ENCODE measurements at places on chromosomes 12 and 14.

DNA sequence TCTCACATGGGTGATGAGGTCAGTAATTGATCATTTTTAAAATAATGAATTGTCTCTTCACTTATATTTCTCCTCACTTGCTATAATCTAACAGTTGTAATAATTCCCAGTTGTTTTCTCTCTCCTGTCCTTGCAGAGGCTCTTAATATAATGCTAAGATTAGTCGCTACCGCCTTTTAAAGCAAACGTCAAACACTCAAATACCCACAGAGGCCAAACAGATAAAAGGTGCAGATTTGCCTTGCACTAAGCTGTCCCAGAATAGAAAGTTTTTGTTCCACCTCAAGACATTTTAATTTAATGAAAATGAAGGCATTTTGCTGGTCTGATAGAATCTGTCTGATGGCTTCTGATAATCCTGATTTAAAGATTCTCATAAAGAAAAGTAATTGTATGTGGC lies 159.0 kb downstream of the KICS2 start:
- no peaks in the 10 kb centered on the region for H3K4me1 ChIP-seq
- H3K4me3 ChIP-seq = no peak overlapping the region
- no peak for ATAC-seq
- peaks cover 8% of the 10 kb centered on the region for H3K27me3 ChIP-seq
- no peak overlapping the region for H3K27ac ChIP-seq

GRCh38 chr12:75603475-75603874 lies 92.1 kb upstream of the KRR1 start:
- no peak overlapping the region for H3K27ac ChIP-seq
- H3K4me1 ChIP-seq = no peaks in the 10 kb centered on the region
- H3K27me3 ChIP-seq = no peaks in the 10 kb centered on the region
- no peaks in the 10 kb centered on the region for H3K36me3 ChIP-seq

GRCh38 chr12:40616383-40616915 lies 75.8 kb upstream of the CNTN1 start:
- H3K4me3 ChIP-seq = no peak overlapping the region
- H3K27ac ChIP-seq = no peak overlapping the region
- no peaks in the 10 kb centered on the region for H3K4me1 ChIP-seq
- no peak for ATAC-seq

DNA sequence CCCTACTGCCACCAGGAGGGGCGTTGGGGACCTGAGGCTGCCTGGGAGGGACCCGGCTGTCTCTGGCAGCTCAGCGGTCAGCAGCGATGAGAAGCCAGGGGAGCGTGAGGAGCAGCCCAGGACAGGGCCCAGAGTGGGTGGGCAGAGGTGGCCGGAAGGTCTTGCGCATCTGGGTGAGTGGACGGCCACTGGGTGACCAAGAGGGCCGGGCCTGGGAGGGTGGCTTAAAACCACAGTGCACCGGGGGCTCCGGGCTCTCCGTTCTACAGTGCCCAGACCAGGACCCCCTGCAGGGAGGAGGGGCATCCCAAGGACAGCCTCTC lies 10.0 kb downstream of the INF2 start:
- H3K4me1 ChIP-seq = peaks cover 7% of the 10 kb centered on the region
- no peaks in the 10 kb centered on the region for H3K27me3 ChIP-seq
- no peak overlapping the region for H3K4me3 ChIP-seq
- H3K27ac ChIP-seq = no peak overlapping the region

DNA sequence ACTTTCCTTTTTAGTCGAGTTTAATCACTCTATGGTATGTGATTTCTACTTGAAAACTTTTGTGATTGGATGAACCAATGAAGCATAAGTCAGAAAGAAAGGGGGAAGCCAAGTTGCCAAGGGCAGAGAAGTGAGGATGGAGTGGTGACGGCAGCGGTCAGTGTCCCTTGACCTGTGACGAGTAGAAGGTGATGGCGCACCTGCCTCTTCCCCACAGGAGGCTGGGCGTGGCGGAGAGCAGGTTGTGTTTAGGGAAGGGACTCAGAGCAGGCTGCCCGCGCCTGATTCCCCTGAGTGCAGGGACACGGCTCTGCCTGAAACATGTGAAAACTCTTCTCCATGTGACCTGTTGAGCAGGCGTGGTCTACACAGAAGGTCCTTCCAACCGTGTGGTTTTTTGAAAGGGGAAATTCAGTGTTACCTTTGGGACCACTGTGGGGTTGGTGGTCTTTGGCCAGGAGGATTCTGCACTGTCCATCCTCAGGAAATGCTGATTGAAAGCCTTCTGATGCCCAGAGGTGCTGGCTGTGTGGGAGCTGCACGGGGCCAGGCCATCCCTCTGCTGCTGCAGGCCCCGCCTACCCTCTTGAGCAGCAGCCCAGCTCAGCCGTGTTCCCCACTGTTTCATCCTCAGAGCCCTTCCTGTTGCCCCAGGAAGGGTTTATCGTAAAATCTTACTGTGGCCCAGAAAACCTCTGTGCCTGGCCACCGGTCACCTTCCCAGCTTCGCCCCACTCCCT lies 23.5 kb upstream of the AMN start:
- H3K27me3 ChIP-seq = no peaks in the 10 kb centered on the region
- H3K27ac ChIP-seq = peak overlapping the region; percentile 77
- ATAC-seq = peak; percentile 5
- H3K4me1 ChIP-seq = peaks cover 10% of the 10 kb centered on the region
- no peaks in the 10 kb centered on the region for H3K36me3 ChIP-seq

DNA sequence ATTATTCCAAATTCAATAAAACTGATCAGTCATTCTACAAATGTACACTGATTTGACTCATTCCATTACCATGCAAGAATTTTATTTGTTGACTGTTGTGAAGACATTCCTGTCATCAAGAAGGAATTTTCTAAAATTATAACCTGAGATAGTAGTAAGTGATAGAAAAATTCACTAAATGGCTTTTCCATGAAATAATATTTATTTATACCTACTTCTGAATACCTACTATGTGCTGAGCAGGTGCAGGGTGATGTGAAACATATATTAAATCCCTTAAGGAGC lies 841.7 kb downstream of the NRXN3 start:
- H3K4me3 ChIP-seq = no peak overlapping the region
- H3K36me3 ChIP-seq = no peaks in the 10 kb centered on the region
- H3K27ac ChIP-seq = no peak overlapping the region

- H3K4me1 ChIP-seq = no peaks in the 10 kb centered on the region
- no peak for ATAC-seq
- no peaks in the 10 kb centered on the region for H3K27me3 ChIP-seq
- H3K27ac ChIP-seq = no peak overlapping the region
Measured at GRCh38 chr14:105340821-105341733, 26.5 kb downstream of the PACS2 start.

- H3K4me3 ChIP-seq = no peak overlapping the region
- no peaks in the 10 kb centered on the region for H3K27me3 ChIP-seq
- peak overlapping the region; percentile 26 for H3K27ac ChIP-seq
Measured at GRCh38 chr12:69566603-69567002, 18.7 kb upstream of the CCT2 start.

- peaks cover 19% of the 10 kb centered on the region for H3K4me1 ChIP-seq
- H3K36me3 ChIP-seq = peaks cover 57% of the 10 kb centered on the region
- no peak for ATAC-seq
Measured at GRCh38 chr12:82357845-82358199, 365 bp downstream of the CCDC59 start.

- no peak for ATAC-seq
- H3K4me3 ChIP-seq = peak overlapping the region; percentile 55
- H3K27ac ChIP-seq = peak overlapping the region; percentile 62
- no peaks in the 10 kb centered on the region for H3K27me3 ChIP-seq
- peaks cover 33% of the 10 kb centered on the region for H3K4me1 ChIP-seq
Measured at GRCh38 chr14:95464103-95464502, 52.3 kb downstream of the SYNE3 start.

GRCh38 chr12:104273503-104273902 lies 30.0 kb upstream of the EID3 start:
- peaks cover 8% of the 10 kb centered on the region for H3K4me1 ChIP-seq
- no peak overlapping the region for H3K27ac ChIP-seq
- H3K4me3 ChIP-seq = no peak overlapping the region
- ATAC-seq = no peak
- no peaks in the 10 kb centered on the region for H3K36me3 ChIP-seq

DNA sequence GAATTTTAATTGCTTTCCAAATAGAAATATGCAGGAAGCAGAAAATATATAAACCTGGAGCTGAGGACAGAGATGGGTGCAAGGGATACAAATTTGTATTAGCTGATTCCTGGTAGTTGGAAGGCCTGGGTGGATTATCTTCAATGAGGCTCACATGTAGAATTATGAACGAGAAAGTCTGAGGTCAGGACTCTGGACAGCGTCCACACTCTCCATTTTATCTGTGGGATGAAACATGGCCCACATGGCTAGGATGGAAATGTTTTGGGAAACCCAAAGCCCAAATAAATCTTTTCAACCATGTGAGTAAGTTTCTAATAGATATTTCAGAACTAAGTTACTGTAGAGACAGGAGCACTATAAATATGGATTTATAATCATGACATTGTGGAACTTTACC lies 256.1 kb downstream of the APAF1 start:
- H3K4me3 ChIP-seq = no peak overlapping the region
- H3K36me3 ChIP-seq = no peaks in the 10 kb centered on the region
- H3K4me1 ChIP-seq = no peaks in the 10 kb centered on the region
- no peak overlapping the region for H3K27ac ChIP-seq

- no peak overlapping the region for H3K4me3 ChIP-seq
- ATAC-seq = no peak
- H3K4me1 ChIP-seq = peaks cover 4% of the 10 kb centered on the region
- no peak overlapping the region for H3K27ac ChIP-seq
Measured at GRCh38 chr14:61673305-61673704, 22.0 kb upstream of the HIF1A start.

GRCh38 chr14:71586131-71586897 lies 345.9 kb upstream of the RGS6 start:
- ATAC-seq = no peak
- H3K4me3 ChIP-seq = no peak overlapping the region

DNA sequence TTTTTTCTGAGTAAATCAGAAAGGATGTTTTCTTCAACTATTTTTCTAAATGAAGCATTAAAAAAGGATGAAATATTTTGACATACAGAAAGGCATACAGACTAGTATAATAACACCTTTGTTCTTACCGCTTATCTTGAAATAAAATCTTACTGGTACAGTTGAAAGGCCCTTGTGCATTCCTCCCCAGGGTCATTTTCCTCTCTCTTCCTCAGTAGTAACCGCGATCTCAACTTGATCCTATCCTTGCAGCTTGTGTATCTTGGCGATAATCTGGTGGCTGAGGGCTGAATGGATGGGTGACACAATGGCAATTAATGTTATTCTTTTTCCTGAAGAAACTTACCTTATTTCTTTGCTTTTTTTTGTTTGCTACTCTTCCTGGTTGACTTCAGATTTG lies 18.5 kb downstream of the GAS2L3 start:
- no peaks in the 10 kb centered on the region for H3K4me1 ChIP-seq
- H3K36me3 ChIP-seq = no peaks in the 10 kb centered on the region

DNA sequence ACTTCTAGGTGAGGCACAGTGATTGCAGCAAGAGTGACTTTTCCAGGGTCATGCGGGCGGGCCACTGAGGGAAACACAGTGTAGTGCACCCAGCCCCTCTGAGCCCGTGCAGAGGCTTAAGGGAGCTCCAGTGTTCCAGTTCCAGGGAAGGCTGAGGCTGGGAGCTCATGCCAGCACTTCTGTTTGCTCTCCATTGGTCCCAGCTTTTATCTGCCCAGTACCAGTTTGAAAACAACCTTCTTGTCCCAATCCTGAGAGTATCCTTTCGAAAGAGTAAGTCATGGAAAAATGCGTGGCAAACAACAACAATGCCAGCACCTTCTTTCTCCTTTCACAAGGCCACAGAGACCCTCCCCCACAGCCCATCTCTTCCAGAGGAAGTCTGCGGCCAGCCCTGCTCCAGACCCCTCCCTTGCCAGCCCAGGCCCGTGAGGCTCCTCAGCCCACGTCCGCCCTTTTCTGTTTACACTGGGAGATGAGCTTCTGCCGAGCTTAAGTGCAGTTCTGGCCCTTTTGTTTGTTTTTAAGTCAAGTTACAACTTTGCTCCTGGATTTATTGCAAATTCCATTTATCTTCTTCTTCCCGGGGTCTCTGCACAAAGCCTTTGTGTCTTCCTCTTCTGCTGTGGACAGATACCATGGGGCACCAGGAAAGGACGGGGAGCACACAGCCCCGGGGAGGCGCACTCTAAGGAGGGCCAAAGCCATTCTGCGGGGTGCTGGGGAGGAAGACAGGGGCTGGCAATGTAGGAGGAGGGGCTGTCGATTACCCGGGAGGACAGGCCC lies 185.6 kb downstream of the ZFP36L1 start:
- peak overlapping the region; percentile 70 for H3K27ac ChIP-seq
- no peak for ATAC-seq
- H3K4me3 ChIP-seq = no peak overlapping the region
- H3K4me1 ChIP-seq = peaks cover 6% of the 10 kb centered on the region
- no peaks in the 10 kb centered on the region for H3K36me3 ChIP-seq

- ATAC-seq = peak; percentile 39
- no peaks in the 10 kb centered on the region for H3K4me1 ChIP-seq
- H3K36me3 ChIP-seq = no peaks in the 10 kb centered on the region
- H3K4me3 ChIP-seq = no peak overlapping the region
- no peak overlapping the region for H3K27ac ChIP-seq
- peaks cover 15% of the 10 kb centered on the region for H3K27me3 ChIP-seq
Measured at GRCh38 chr14:33564774-33565630, 385.9 kb downstream of the EGLN3 start.
